ENCODE measurements at places on chromosomes 5 and 9.

DNA sequence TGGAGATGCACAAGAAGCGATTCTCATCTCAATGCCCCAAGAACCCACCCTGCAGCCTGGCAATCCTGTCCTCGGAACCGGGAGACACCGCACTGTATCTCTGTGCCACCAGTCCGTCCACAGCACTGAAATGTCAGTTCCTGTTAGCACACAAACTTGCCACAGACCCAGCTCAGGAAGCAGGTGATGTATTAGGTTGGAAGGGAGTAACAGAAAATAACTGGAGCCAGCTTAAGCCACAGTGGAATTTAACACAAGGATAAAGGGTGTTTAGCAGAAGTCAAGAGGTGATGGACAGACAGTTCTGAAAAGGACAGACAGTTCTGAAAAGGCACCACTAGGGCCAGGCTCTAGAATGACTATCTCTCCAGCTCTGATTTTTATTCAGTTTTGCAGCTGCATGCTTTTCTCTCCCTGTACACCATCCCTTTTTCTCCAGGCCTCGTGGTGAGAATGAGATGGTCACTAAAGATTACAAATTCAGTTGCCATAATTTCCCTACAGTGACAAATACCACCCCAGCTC, 114.4 kb downstream of the ANKRD18B start:
- DNase-seq, result no peak

DNA sequence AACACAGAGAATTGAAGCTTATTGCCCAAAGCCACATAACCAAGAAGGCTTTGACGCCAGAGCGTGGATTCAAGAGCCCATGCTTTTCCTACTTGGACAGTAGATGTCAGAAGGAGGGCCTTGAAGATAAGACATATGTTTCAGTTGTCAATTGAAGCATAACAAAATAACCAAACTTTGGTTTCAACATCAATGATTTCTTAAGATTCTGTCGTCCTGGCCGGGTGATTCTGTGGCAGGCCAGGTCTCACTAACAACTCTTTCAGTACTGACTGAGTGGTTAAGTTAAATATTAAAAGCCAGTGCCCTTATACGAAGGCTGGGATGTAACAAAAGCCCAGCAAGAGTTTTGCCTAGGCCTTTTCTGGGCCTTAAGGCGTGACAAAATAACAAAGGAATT, 94.0 kb downstream of the RCL1 start:
- DNase-seq, result no peak

DNA sequence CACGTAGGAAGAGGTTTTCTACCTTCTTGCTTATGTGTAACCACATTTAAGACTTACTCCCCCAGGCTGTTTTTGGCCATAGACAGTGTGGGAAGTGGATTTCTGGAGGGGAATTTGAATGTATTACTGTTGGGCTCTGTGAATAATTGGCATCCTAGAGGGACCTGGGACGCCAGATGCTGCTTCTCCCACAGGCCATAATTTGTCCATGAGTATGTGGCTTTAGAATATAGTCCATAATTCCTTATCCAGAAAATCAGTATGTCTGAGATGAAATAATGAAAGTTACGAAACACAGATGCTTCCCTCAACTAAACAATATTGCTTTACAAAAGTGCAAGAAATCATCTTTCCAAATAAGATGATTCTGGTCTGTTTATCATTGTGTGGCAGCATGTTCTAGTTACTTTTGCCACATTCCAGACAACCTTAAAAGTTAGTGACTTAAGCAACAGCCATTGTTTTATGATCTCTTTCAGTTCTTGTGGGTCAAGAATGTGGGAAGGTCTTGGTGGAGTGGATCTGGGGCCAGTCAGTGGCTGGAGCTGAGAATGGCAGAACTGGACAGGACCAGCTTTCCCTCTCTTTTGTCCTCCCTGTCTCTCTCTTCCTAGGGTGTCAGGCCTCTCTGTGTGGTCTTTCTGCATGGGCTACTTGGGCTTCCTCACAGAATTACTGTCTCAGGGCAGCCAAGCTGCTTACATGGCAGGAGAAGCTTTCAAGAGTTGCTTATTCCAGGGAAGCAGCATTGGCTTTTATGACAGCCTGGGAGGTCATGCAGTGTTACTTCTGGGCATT, 79.4 kb downstream of the FBXL7 start:
- no peak for DNase-seq

DNA sequence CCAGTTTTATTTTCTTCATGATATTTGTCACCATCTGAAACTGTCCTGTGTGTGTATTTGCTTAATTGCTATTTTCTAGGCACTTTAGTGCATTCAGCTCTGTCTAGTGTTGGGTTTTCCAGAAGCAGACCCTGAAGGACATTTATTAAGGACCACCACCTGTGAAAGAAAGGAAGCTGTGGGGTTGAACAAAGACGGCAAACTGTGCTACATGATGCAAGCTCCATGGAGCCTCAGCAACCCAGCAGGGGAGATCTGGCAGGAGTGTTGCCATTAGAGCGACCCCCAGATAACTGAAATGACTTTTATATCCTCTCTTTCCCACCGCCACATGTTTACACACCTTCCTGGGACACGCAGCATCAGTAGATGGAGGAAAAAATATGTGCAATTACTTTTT, 125.5 kb downstream of the GABRB2 start:
- DNase-seq, result no peak

DNA sequence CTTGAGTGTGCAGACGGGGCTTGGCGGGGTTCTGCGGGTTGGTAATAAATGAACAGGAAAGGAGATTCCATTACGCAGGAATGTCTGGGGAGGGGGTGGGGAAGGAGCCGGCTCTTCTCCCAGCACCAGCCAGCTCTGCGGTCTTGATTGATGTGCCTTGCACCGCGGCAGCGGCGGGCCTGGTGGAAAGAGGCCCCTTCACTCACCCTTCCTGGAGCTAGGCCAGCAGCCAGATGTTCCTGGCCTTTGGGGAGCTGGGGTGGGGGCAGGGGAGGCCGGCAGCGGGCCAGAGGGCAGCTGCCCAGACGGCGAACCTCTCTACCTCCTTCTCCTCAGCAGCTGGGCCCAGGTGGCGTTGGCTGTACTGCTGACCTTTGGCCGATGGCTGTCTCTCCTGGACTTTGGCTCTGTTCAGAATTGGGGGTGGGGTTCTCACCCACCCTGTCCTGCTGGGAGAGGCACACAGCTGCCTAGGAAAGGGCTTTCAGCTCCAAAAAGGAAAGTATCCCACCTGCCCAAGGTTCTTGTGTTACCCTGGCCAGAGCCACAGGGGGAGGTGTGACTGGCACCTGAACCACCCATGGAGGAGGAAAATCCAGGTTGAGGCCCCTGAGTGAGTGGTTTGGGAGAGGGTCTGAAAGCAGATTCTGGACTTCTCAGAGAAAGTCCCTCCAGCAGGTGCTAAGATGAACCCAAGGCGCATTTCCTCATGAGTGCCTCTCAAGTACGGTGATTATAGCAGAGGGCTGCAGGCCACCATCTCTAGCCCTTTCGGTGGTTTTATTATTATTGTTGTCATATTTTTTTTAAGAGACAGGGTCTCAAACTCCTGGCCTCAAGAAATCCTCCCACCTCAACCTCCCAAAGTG, 58.0 kb upstream of the SYNPO start:
- DNase-seq, result no peak

GRCh38 chr9:130022566-130023143, 20.3 kb downstream of the FNBP1 start:
- no peak for DNase-seq

GRCh38 chr9:1046639-1047572, 3.3 kb upstream of the DMRT2 start:
- no peak for DNase-seq

GRCh38 chr9:121942866-121943382, 150.2 kb downstream of the TTLL11 start:
- no peak for DNase-seq

All from central memory CD4-positive, alpha-beta T cell (primary cell).